Activated T-helper 1 cell treated with anti-CD3 and anti-CD28 coated beads, Interleukin-2, amount 50 U/mL, for 16 hours (primary cell): ENCODE measurements at places on chromosomes 5 and 9.

DNA sequence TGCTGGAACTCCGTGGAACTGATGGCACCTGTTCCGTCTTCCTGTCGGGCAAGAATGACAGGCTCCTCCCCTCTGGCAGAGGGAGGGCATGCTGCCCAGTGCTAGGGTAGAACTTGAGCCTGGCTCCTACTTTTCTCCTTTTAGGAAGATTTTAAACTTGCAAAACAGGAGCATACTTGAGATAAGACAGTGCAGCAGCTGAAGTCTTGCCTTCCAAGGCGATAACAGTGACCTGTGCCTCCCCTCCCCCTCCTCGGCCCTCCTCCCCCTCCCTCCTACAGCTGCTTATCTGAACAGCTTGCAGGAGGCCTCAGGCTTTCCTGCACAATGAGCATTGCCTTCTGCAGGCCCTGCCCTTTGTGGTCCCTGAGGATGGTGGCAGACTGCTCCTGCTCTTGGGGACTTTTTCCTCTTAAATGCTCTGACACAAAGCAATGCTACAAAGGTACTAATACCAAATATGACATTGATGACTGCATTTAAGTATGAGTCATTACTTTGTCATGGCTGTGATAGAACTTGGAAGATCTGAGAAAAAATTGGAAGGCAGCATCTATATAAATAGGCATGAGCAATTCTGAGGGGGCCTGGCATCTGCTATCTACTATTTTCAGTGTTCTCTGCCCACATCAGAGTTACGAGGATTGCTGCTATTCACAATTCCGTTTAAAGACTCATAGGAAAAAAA lies 2.0 kb downstream of the GADD45G start:
- DNase-seq, result no peak

GRCh38 chr9:129403779-129404620 lies 216.9 kb downstream of the C9orf50 start:
- no peak for DNase-seq

DNA sequence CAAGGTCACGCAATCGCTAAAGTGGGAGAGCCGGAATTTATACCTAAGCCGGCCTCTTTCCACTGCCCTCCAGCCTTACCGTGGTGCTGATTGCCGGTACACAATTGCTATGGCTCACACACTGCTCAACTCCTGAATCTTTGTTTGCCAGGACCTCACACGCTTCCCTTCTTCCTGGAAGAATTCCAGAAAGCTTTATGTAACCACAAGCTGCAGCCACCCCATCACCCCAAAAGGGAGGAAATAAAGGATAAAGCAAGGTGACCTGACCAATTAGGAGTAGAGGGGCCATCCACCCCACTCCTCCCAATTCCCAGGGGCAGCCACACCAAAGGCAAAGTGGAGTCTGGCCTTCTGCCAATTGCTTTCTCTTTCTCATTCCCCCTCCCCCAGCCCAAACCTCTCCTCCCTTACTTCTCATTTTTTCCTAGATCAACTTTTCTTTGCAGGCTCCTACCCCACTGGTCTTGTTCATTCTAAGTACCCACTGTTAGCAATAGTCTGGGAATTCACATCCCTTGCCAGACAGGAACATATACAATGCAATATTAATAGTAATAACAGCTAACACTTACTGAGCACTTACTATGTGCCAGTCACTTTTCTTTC lies 18.0 kb upstream of the CDC23 start:
- DNase-seq, result no peak

DNA sequence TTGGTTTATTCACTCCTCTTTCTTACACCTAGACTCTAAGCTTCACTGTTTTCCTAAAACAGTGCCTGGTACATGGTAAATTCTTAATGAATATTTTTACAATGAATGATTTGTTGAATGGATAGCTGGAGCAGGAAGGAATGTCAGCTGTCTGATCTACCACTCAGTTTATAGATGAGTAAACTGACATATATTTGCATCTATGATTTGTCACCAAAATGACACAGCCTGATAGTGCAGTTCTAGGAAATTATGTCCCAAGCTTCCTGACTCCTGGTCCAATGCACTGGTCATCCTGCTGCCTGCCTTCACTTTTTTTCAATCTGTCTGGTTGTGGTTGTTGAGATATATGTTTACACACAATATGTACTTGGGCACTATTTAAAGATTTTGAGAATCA lies 651.7 kb upstream of the WWC1 start:
- no peak for DNase-seq

GRCh38 chr5:95401626-95402025 lies 10.5 kb downstream of the FAM81B start:
- DNase-seq, result no peak

DNA sequence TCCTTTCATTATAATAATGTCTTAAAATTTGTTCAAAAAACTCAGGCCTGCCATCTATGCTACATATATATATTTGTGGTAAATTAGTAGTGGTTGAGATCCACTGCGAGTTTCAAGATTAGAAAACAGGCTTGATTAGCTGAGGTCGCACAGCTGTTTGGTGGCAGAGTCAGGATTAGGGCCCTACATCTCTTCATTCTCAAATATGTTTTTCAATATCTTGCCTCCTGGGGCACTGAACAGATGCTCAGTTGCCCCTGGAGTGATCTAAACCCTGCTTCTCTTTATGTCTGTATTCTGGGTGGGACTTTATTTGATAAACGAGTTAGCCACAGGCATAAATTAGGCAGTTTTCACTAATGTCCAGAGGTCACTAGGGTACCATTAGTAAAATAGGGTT lies 27.8 kb upstream of the CEP120 start:
- DNase-seq, result no peak

GRCh38 chr5:100890461-100891008 lies 12.5 kb downstream of the ST8SIA4 start:
- no peak for DNase-seq

DNA sequence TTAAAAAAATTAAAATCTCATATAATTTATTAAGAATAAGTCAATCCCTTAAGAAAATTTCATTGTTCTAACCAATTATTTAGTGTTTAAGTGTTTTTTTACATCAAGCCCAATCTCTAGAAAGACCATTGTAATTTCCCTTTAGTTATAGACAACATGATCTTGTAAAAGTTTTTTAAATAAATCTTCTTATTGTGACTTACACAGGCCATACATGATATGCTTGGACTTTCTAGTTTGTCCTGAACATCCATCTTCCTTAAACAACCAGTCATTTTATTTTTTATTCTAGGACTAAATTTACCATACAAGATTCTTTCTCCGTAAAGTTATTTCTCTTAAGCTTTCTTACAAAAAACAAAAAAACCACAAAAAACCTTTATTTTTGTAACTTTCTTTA lies 126.5 kb upstream of the MAST4 start:
- no peak for DNase-seq

DNA sequence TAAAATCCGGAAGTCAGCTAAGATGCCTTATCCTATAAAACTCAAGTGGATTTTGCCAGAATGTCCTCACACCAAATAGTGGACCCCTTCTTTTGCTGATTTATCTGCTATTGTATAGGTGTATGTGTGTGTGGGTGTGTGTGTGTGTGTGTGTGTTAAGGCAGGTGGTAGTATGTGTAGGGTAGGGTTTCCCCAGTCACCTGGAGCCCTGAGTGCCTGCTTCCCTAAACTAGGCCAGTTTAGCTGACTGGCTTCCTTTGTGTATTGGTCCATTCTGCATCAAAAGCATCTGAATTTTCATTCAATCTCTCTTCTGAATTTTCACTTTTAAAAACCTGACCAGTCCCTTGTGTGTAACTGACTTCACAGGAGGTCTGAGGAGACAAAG lies 42.2 kb upstream of the LCP2 start:
- no peak for DNase-seq

DNA sequence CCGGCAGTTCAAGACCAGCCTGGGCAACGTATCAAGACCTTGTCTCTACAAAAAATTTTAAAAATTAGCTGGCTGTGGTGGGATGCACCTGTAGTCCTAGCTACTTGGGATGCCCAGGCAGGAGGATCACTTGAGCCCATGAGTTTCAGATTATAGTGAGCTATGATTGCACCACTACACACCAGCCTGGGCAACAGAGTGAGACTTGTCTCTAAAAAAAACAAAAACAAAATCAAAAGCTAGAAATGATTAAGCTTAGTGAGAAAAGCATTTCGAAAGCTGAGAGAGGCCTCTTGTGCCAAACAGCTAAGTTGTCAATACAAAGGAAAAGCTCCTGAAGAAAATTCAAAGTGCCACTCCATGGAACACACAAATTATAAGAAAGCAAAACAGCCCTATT lies 4.8 kb downstream of the FAM151B start:
- DNase-seq, result no peak
